ENCODE measurements at places on chromosomes 7 and 10. TPM values are rescaled to one million over a fixed set of nuclear protein-coding genes. Genes with fewer than 3 reads are reported as not detected.

Gene OR2A12
- not detected for total RNA-seq

Gene LRRD1
- total RNA-seq, result not detected

Gene ATXN7L1
- 8.1 TPM for total RNA-seq

Gene CPA4
- 4.3 TPM for total RNA-seq
